ENCODE measurements at places on chromosomes 1 and 21. TPM values are rescaled to one million over a fixed set of nuclear protein-coding genes. Genes with fewer than 3 reads are reported as not detected.

KLHL17 gene
- polyA plus RNA-seq = 1.4 TPM

UBIAD1 gene
- polyA plus RNA-seq = 46.2 TPM

CD244 gene
- 0.78 TPM for polyA plus RNA-seq

OR6F1 gene
- polyA plus RNA-seq = not detected
